ENCODE measurements at places on chromosomes 4 and X.

GRCh38 chrX:118499295-118499694, 3.7 kb downstream of the DOCK11 start:
- no peak for DNase-seq

GRCh38 chr4:101596781-101597552, 193.6 kb upstream of the BANK1 start:
- no peak for DNase-seq

DNA sequence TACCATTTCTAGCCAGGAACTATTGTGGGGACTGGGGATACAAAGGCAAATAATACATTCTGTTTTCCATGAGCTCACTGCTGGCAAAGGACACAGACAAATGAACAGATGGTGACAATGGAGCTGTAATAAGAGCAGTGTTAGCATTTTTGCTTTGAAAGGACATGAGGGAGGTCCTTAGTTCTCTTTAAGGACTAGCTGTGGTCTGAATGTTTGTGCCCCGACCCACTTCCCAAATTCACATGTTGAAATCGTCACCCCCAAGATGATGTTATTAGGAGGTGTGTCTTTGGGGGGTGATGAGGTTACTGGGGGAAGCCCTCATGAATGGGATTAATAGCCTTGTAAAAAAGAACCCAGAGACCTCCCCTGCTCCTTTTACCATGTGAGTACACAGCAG, 30.3 kb downstream of the CCNG2 start:
- DNase-seq, result no peak

- peak; percentile 25 for DNase-seq
These were observed 37.0 kb upstream of the SMIM31 start for GRCh38 chr4:164716901-164717300.

- no peak for DNase-seq
These were observed 23.0 kb downstream of the NAT8L start for GRCh38 chr4:2082118-2082517.

- no peak for DNase-seq
These were observed 137.2 kb downstream of the SH3KBP1 start for GRCh38 chrX:19750028-19750782.

DNA sequence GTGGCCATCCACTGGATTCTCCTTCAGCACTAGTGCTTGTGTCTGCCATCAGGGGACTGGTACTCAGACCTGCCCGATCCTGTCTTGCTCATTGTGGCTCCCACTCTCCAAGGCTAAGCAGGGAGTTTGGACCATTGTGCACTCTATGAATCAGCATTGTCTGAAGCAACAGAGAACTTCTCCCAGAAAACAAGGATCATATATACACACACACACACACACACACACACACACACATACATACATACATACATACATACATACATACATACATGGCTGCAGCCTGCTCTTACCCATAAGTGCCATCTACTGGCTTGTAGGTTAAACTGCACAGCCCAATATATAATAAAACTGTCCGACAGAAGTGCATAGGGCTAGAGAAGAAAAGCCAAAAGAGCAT, 345.3 kb upstream of the LCORL start:
- no peak for DNase-seq

GRCh38 chrX:42151808-42152207, 228.5 kb upstream of the CASK start:
- DNase-seq, result no peak

GRCh38 chr4:27846951-27847350, 986.3 kb downstream of the STIM2 start:
- DNase-seq, result no peak

DNA sequence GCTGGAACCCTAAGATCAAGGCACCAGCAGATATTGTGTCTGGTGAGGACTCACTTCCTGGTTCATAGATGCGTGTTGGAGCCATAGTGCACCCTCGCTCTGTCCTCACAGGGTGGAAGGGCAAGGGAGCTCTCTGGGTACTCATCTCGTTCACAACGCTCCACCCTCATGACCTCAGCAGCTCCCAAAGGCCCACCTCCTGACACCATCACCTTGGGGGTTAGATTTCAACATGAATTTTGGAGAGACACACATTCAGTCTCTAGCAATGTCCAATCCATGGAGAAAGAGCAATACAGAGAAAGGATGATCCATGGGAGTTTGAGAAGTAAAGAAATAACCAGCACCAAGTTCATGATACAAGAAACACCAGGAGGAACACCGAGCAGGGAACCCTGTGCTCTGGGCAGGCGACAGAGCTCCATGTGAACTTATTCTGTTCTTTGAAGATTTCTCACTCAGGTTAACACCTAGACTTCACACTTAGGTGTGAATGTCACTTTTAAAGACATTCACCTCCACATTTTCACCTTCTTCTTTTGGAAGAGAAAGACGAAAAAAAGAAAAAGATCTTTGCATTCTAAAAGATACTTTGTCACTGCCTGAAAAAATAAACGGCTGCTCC, 171.8 kb upstream of the FAM9B start:
- DNase-seq, result no peak

GRCh38 chrX:18099745-18100144, 120.9 kb downstream of the BEND2 start:
- DNase-seq, result no peak

DNA sequence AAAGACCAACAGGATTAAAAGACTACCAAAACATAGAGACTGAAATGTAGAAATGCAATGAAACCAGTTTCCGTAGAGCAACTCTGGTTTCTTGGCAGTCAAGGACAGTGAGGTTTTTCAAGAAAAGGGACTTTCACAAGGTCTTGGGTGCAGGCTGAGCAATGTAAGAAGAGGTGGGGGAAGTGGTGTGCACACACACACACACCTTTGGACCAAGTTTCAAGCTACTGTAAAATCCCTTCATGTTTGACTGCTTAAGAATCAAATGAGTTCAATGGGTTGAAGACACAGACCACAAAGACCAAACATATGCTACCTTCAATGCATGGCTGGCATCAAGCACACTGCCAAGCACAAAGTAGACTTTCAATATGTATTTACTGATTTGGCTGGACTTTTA, 17.8 kb upstream of the MCF2 start:
- no peak for DNase-seq

- no peak for DNase-seq
These were observed 1.9 kb downstream of the CHRNA9 start for GRCh38 chr4:40337051-40337450.

DNA sequence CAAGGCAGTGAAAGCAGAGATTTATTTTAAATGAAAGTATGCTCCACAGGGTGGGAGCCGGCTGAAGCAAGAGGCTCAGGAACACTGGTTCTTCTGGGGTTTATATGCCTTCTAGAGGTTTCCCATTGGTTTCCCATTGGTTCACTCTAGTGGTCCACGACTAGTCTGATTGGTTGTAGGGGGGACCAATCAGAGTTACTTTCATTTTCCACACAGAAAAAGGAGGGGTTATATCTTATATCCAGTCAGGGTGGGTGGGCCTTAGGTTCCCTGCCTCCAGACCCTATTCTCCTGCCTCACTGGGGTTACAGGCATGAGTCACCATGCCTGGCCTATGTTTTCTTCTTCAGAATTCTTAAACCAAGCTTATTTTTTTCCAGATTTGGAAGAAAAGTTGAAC, 101.6 kb downstream of the KLHL8 start:
- DNase-seq, result no peak

GRCh38 chr4:85005865-85006377, 39.4 kb upstream of the WDFY3 start:
- no peak for DNase-seq

- DNase-seq, result no peak
These were observed 423.2 kb downstream of the RPA4 start for GRCh38 chrX:97306771-97307470.

DNA sequence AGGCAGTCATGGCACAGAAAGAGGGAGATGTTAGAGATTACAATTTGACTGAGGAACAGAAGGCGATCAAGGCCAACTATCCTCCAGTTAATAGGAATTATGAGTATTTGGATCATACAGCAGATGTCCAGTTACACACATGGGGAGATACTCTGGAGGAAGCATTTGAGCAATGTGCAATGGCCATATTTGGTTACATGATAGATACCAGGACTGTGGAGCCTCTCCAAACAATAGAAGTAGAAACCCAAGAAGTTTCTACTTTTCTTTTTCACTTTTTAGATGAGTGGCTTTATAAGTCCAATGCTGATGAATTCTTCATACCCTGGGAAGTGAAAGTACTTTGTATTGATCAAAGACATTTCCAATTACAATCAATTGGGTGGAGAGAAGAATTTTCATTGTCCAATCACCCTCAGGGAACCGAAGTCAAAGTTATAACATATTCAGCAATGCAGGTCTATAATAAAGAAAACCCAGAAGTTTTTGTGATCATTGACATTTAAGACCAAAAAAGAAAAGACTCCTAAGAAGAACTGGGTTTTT, 139.1 kb downstream of the MAB21L2 start:
- DNase-seq, result no peak

GRCh38 chr4:122710434-122711308, 21.8 kb upstream of the BBS12 start:
- DNase-seq, result peak; percentile 18

- DNase-seq, result no peak
These were observed 291 bp upstream of the NBDY start for GRCh38 chrX:56728752-56729151.

GRCh38 chr4:80237992-80238391, 28.5 kb upstream of the FGF5 start:
- DNase-seq, result no peak

GRCh38 chrX:46433892-46434291, 111.3 kb downstream of the ZNF674 start:
- no peak for DNase-seq

- DNase-seq, result no peak
These were observed 478.4 kb upstream of the FAM241A start for GRCh38 chr4:111666826-111667360.

DNA sequence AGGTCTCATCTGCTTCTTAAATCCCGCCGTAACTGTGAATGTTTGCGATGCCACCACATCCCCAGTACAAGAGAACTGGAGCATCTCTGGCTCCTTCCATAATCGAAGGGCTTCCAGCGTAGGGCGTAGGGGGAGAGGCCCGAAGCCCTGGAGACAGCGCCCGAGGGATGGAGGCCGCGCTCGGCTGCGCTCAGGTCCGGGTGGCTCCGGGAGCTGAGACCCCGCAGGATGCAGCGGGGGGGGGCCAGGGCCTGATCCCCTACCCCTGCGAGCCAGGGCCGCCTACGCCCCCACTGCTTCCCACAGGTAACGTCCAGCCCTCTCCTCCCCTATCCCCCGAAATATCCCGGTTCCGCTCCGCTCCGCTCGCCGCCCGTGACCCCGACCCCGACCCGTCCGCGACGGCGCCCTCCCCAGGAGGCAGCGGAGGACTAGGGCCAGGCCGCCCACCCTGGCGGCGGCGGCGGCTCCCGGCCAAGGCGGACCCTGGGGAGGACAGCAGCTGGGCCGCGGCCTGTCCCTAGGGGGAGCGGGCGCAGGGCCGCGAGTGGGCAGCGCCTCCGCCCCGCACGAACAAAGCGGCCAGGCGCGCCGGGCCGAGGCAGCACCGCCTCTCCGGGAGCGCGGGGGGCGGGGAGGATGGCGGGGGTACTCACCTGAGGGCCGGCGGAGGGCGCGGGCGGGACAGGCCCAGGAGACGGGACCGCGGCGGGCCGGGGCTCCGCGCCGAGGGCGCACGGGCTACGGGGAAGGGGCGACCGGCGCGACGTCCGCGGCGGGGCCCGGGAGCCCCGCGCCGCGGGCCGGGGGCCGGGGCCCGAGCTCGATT, 723 bp downstream of the WDFY3 start:
- peak; percentile 47 for DNase-seq

GRCh38 chrX:136616987-136617685, 30.8 kb upstream of the CD40LG start:
- DNase-seq, result no peak

DNA sequence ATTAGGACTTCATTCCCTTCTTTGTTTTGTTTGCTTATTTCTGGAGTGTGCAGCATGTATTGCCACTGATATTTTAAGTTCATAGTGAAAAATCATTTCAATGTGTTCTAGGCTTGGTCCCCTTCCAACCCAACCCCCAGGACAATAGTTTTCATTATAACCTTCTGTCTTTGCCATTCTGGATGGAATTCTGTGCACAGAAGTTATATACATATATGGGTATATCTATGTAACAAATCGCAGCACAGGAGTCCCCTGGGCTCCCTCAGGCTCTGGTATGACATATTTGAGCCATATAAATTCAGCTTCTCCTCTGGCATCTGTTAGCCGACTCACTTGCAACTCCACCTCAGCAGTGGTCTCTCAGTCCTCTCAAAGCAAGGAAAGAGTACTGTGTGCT, at the start of gene TNMD:
TSS of gene TNMD (plus strand) at position 326 of the 400 bp plus-strand sequence. CDS start 83 bp downstream, outside the sequence.
- DNase-seq, result no peak

All from HEK293T (cell line).